ENCODE measurements at places on chromosomes 12 and 14. TPM values are rescaled to one million over a fixed set of nuclear protein-coding genes. Genes with fewer than 3 reads are reported as not detected.

DNA sequence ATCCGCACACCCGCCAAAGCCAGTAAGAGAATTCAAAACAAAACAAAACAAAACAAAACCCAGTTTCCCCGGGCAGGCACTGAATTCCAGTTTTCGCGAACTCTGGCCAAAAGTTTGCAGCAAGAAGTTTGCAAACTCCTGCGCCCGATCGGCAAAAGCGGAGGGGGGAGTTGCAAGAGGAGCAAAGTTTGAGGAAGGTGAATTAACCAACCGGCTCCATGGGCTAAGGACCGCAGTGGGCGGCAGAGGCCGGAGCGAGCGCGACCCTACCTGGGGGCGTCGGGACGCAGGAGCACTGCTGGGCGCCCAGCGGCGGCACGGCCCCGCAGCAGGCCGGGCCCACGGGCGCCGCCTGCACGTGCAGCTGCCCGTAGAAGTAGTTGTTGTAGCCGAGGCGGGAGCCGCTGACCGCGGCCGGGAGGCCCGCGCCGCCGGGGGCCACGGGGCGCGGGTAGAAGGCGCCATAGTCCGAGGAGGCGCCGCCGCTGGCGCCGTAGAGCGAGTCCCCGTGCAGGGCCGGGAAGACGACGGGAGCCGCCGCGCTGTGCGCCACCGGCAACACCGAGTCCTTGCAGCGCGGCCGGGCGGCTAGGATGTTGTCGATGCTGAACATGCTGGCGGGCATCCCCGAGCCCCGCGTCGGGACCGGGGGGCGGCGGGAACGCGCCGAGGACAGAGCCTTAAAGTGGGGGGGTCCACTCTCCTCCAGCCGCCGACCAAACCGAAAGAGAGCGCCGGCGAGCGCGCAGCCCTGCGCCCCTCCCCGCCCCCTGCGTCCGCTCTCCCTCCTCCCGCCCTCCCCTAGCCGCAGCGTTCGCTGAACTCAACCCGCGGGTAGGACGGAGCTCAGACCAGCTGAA lies at the start of gene GSC:
Gene GSC, minus strand, starts transcription at position 723 of the 860 bp plus-strand sequence. Its CDS starts 98 bp downstream, at position 625.
- DNase-seq, result no peak

GRCh38 chr14:56087671-56088471 lies 30.3 kb upstream of the PELI2 start:
- DNase-seq, result no peak

GRCh38 chr12:70534466-70534865 lies 102.8 kb downstream of the PTPRB start:
- DNase-seq, result no peak

GRCh38 chr12:42432517-42433140 lies 106.7 kb downstream of the PPHLN1 start:
- DNase-seq, result no peak

Gene NGB
- polyA plus RNA-seq, result not detected

Gene BIN2
- polyA plus RNA-seq, result 5.1 TPM

- no peak for DNase-seq
These were observed 30.4 kb upstream of the KCNA5 start for GRCh38 chr12:5013266-5013730.

DNA sequence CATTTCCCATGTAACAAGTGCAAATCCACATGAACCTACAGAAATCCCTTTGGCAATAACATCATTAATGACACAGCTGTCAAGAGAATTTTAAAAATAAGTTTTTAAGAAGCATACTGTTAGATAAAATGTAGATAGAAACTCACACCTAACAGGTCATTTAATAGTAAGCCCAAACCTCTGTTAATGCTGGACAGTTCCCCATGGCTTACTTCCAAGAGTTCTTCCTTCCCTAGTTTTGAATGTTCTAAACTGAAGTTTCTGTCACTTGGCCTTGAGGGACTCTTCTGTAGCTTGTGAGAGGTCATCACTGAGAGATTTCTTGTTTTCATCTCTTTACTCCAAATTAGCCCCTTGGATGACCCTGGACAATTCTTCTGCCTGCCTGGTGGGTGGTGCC lies 22.7 kb downstream of the OTX2 start:
- no peak for DNase-seq

GRCh38 chr12:79818856-79819255 lies 116.0 kb downstream of the PPP1R12A start:
- no peak for DNase-seq

Gene KRT80
- 0.98 TPM for polyA plus RNA-seq

DNA sequence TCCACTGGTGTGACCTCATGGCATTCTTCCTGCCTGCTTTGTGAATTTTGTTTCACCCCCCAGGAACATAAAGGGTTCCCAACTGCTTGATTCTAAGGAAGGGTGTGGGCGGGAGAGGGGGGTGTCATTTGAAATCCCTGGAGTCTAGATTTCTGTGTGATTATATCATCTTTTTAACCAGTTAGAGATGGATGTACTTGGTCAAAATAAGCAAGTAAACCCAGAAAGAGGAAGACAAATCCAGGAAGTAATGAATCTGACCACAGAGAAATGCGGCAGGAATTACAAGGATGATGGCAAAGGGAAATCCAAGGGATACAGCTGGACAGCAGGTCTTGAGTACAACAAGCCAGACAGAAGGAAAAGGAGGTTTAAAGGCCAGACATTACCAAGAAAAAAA lies 38.9 kb downstream of the DMAC2L start:
- DNase-seq, result no peak

DNA sequence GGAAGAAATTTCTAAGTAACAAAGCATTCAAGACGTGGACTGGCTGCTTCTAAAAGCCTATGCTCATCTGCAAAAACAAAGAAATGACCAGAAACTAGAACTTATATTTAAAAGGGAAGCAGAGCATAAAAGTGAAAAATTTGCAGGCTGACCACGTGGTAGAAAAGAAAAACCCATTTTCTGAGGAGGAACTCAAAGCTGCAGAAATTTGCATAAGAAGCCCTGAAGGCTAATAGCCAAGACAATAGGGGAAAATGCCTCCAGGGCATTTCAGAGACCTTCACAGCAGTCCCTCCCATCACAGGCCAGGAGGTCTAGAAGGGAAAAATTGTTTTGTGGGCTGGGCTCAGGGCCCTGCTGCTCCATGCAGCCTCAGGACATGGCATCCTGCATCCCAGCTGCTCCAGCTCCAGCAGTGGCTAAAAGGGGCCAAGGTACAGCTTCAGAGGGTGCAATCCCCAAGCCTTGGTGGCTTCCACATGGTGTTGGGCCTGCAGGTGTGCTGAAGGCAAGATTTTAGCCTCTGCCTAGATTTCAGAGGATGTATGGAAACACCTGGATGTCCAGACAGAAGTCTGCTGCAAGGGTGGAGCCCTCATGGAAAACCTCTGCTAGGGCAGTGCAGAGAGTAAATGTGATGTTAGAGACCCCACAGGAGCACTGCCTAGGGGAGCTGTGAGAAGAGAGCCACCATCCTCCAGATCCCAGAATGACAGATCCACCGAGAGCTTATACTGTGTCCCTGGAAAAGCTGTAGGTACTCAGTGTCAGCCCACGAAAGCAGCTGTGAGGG lies 55.5 kb downstream of the CHGA start:
- no peak for DNase-seq

Gene HPD
- 4.0 TPM for polyA plus RNA-seq

- DNase-seq, result no peak
These were observed 2.3 kb upstream of the PRKCH start for GRCh38 chr14:61319086-61319485.

GRCh38 chr12:125255935-125256633 lies 190.8 kb downstream of the AACS start:
- no peak for DNase-seq

DNA sequence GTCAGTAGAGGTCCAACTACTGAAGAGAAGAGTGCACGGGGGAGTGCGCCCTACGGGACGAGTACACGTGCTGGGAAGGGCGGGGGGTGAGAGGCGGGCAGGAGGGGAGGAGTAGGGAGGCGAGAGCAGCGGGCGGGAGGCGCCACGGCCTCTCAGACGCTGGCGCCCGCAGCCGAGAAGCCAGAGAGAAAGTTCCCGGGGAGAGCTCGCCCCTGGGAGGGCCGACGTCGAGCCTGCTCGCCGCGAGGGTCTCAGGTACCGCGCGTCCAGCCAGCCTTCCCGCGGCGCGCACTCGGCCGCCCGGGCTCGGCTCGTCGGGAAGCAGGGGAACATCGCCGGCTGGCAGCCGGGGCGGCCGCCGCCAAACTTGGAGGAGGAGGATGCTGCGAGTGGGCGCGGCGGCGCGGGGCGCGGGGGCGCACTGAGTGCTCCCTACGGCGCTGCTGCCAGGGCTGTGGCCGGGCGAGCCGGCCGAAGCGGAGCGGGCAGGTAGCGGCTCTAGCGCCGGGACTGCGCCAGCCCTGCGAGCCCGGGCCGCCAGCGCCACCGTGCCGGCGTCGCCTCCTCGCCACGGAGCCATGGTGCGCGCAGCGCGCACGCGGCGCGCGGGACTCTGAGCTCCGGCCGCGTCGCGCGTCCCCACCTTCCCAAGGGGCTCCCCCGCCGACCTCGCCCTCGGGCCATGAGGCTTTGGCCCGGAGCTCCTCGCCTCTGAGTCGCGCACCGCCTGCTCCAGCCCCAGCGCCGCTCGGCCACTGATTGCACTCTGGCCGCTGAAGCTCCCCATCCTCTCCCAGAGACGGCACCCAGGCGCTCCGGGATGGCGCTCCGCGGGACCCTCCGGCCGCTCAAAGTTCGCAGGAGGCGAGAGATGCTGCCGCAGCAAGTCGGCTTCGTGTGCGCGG lies at the start of gene SLC24A4:
Gene SLC24A4, plus strand, starts transcription at position 155 of the 905 bp plus-strand sequence. Its CDS starts 666 bp downstream, at position 821.
- no peak for DNase-seq

DNA sequence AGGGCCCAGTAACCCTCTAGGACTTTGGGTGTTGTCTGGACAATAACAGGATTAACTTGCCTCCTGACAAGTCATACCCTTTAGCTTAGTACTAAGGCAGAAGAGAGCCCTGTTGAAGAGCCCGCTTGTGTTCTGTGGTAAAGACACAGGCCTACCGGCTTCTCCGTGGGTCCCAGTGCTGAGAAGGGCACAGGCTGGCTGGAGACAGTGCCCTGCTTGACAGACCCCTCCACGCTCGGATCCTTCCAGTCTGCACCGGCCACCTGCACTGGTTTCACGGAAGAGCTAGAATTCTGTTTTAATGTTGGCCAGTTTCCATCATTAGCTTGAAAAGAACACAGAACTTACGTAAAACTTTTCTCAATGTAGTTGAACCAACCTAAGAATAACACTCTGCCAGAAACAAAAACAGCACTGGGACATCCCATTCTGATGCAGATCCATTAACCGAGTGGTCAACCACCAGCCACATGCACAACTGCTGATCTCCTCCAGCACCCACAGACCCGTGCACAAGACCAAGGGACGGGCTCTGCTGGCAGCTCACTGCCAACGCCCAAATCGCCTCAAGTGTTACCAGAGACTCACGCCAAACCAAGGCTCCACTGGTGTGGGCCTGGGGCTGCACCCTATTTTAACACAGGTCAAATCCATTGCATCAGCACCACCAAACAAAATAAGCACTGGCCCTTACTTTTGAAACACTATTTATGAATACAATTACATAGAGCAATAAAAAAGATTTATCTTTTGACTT lies 27.1 kb downstream of the ZFYVE21 start:
- no peak for DNase-seq

Gene CACNA1C
- 8.6 TPM for polyA plus RNA-seq

DNA sequence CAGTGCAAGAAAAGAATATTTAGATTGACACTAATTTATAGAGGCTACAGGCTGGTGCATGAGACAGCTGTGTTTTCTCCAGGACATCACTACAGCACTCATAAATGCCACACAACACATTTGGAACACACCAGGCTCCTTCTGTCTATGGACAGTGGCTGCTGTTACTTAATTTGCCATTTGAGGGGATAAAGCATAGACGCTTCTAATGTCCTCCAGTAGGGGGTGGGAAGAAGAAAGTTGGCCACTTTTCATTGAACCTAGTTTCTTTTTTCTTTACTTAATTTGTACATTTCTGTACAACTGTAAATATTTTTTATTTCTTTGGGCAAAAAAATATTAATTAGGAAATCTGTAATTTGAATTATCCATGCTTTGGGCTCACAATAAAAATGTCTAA lies 12.4 kb upstream of the RTN1 start:
- no peak for DNase-seq

Gene RPL10L
- not detected for polyA plus RNA-seq

- DNase-seq, result no peak
These were observed 69.9 kb downstream of the TBK1 start for GRCh38 chr12:64521833-64522232.

Gene TARBP2
- polyA plus RNA-seq, result 43.0 TPM

DNA sequence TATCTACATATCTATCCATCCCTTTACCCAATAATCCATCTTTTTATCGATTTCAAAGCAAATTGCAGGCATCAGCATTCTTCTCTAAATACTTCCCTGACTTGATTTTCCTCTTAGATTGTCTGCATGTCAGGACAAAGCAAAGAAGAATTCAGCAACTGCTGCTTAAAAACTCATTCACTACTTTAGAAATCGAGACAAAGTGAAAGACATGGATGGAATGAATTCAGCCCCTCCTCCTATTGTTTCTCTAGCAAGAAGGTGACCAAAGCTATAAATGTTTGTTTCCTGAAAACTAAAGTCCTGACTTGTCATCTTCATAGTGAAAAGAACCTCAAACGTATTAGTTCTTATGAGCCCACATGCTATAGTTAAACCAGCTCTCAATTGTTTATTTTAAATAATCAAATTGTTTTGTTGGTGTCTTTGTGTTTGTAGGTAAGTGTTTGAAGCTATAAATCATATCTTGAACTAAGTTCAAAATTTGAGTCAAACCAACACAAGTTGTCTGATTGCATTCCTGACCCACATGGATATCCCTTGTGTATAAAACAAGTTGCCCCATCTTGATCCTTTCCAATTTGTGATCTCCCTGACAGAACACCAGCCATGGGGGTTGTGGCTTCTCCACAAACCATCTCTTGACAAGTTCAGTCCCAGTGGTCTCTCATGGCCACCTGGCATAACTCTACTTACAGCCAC lies 58.6 kb upstream of the ARHGAP5 start:
- no peak for DNase-seq

Gene AMN
- polyA plus RNA-seq, result 59.4 TPM
